Stimulated activated CD8-positive, alpha-beta memory T cell treated with anti-CD3 and anti-CD28 coated beads, Interleukin-4, amount 100 ng/mL, for 1 hour (primary cell): ENCODE measurements at places on chromosomes 13 and 19.

DNA sequence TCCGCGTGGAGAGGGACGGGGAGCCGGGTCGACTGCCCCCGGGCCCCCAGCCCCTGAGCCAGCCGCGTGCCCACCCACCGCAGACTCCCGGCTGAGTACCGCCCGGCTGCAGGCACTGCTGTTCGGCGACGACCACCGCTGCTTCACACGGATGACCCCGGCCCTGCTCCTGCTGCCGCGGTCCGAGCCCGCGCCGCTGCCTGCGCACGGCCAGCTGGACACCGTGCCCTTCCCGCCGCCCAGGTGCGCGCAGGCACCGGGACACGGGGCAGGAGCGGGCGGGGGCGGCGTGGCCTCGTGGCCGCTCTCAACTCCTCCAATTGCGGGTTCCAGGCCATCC is 1.6 kb downstream of the AMH start:
- no peak for DNase-seq

- no peak for DNase-seq
Measured at GRCh38 chr19:18346091-18346490, 5.7 kb downstream of the PGPEP1 start.

DNA sequence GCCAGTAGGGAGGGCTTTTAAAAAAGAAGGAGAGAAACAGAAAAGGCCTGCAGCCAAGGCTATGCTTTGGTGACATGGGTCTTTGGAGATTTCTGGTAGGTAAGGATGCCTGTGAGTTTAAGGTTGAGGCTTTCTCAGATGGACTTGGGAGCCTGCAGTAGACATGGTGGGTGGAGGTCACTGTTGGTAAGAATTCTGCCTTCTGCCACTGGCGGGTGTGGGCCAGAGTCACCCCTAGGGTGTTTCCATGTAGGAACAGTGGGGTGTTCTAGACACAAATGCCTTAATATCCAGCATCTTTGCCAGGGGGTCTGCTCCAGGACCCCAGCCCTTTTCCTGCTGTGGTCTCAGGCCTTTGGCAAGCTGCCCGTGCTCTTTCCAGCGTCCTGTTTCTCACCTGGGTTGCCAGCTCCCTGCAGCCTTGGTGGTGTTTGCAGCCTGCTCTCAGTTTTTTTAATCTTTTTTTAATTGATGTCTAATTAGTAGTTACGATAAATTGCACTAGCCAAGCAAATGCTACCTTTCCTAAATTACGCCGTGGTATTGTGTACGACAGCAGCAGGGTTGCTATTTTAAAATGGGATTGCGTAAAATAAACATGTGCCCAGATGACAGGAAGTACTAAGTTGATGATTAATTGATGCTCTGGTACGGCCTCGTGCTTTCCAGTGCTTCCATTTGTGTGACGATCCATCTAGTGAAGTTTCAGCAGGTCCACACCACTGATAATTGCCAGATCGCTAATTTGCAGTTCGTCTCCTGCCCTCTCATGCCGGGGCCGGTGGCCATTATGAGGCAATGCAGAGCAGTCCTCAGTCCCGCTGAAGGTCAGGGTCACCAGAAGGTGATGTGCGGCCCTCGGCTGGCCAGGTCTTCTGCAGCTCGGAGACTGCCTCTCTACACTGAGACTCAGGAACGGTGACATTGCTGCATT is 35.3 kb upstream of the NPAS1 start:
- no peak for DNase-seq

- no peak for DNase-seq
Measured at GRCh38 chr13:43883631-43884030, 3.9 kb downstream of the LACC1 start.

DNA sequence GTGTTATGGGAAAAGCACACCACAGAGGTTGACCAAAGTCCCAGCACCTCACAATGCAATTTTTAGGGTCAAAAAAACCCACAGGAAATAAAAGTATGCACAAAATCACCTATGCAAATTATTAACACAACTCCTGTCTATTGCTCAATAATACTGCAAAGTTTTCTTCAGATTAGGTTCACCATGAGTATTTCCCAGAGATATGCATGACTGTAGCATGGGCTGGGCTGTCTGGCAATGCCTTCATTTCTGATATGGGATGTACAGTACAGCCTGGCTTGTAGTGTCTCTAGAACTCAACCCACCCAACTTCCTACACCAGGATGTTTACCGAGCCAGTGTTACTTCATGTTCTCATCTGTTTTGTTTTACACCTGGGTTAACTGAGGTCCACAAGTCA is 698.7 kb upstream of the ARGLU1 start:
- DNase-seq: no peak

- no peak for DNase-seq
Measured at GRCh38 chr13:96651598-96651997, 342.7 kb downstream of the OXGR1 start.

DNA sequence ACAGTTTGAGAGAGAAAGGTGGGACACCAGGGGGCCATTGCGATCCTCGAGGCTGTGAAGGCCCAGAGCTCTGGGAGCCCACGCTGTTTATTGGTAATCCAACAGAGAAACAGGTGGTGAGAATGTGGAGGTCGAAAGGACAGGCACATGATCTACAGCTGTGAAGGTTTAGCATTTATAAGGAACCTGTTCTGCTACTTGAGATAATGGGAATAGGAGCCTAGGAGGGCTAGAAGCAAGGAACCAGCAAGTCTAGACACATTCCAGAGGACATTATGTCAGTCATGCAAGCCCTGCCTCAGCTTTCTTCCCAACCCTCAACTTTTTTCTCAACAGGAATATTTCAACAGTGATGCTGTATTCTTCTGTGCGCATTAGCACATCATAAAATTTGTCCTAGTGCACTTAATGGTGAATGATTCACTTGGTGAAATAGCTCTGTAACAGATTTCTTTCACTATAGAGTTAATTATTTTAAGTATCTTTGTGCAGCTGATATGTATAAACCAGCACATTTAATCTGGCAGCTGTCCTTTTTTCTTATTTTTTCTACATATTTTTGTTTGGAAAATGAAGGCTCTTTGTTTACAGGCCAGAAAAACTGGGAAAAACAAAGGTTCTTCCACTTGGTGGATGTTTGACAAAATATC is 25.4 kb downstream of the ZNF90 start:
- DNase-seq: no peak

DNA sequence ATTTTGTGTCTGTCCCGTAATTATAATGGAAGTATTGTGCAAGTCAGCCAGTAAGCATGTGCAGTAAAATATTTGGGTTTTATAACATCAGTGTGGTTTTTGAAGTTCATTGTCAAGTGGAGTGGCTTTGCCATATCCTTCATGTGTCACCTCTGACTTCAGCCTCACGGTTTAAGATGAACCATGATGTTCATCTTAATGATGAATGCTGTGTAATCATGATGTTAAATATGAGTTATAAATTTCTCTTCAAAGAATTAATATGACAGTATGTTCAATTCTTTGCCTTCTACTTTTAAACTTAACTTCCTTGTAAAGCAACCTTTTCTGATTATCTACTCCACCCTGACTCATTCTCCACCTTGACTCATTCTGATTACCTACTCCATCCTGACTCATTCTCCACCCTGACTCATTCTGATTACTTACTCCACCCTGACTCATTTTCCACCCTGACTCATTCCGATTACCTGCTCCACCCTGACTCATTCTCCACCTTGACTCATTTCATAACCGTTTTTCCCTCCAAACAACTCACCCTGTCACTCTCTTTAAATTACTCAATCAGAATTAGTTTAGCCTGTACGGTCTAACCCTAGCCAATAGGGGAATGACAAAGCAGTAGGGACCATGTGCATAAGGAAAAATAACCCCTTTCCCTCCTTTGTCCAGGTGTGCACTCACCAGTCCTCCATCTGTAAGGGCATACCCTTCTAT is 50.3 kb upstream of the ANKRD10 start:
- DNase-seq: no peak

GRCh38 chr19:3979289-3979673 is 6.0 kb downstream of the EEF2 start:
- DNase-seq: no peak

DNA sequence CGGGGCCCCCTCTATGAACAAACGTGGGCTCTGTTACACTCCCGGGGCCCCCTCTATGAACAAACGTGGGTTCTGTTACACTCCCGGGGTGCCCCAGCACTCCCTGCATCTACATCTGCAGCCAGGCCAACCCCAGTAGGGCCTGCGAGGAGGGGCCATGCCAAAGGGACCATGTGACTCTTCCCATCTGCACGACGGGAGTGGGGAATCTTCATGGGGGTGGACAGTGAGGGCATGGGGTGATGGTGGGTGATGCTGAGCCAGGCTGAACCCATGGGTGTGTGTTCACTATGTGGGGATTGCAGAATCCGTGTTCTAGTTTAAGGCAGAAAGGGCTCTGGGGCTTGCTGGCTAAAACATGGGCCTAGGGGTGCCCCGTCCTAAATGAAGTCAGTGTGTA is 69.9 kb upstream of the ARHGEF7 start:
- DNase-seq: no peak

DNA sequence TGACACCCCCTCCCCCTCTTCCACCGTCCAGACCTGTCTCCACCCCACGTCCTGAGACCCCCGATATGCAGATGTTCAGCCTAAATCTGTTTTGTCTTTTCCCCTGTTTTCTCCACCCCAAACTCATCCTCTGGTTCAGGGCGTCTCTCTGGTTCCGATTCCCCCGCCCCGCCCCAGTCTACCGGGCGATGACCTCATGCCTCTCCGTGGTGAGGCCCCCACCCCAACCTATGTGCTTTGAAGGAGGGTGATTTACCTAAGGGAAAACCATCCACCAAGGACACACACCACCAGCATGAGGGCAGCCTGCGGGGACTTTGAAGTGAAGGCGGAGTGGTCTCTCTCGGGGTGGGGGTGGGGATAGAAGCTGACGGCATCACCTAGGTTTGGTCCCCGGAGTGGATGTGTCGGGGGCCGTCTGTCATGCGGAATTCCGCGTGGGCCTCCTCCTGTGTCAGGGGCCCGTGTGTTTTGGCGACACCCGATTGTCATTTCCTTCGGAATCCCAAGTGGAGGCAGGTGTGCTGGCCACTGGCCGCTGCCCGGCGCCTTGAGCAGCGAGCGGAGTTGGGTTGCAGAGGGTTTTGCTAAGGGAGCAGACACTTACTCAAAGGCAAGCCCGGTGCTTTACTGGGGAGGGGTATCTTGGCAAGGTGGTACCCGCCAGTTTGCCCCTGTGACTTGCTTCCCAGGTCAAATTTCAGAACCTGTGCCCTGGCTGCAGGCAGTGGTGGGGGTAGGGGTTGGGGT is 1.4 kb downstream of the FZR1 start:
- no peak for DNase-seq
